A549 treated with RU486 at 1 μM for 4 hours (cell line): ENCODE measurements at places on chromosomes 12 and 14. TPM values are rescaled to one million over a fixed set of nuclear protein-coding genes. Genes with fewer than 3 reads are reported as not detected.

BIN2 gene
- 0.12 to 0.21 TPM (median 0.15 TPM) in 4 of 5 replicates, not detected in the other for total RNA-seq

MAP1LC3B2 gene
- total RNA-seq: 1.0 to 1.8 TPM (median 1.3 TPM) in 5 replicates

AJUBA gene
- 38.8 to 43.7 TPM (median 40.1 TPM) in 5 replicates for total RNA-seq

MMP14 gene
- total RNA-seq: 0.37 to 0.94 TPM (median 0.74 TPM) in 5 replicates

HEBP1 gene
- total RNA-seq: 51.6 to 66.0 TPM (median 54.1 TPM) in 5 replicates

RPS6KA5 gene
- total RNA-seq: 2.0 to 4.6 TPM (median 3.7 TPM) in 5 replicates

WIF1 gene
- total RNA-seq: not detected in 5 replicates

RNASE3 gene
- not detected in 5 replicates for total RNA-seq

ACOT6 gene
- total RNA-seq: not detected in 5 replicates

OVCH1 gene
- not detected in 5 replicates for total RNA-seq
